ENCODE measurements at places on chromosomes 5 and 9. TPM values are rescaled to one million over a fixed set of nuclear protein-coding genes. Genes with fewer than 3 reads are reported as not detected.

GRCh38 chr5:12250454-12250853 is 346.2 kb upstream of the CTNND2 start:
- ATAC-seq = no peak

Gene CD14
- total RNA-seq = 0.11 TPM

GRCh38 chr9:5566054-5566618 is 55.8 kb downstream of the PDCD1LG2 start:
- no peak for ATAC-seq

Gene PPIC
- total RNA-seq = 3.4 TPM

GRCh38 chr5:6373081-6373846 is 5.1 kb downstream of the MED10 start:
- ATAC-seq = no peak

GRCh38 chr9:100865648-100866047 is 162.9 kb upstream of the PLPPR1 start:
- ATAC-seq = no peak

Gene FGF18
- total RNA-seq = 0.71 TPM

All from motor neuron (in vitro differentiated cells).